Effector memory CD8-positive, alpha-beta T cell (primary cell): ENCODE measurements at places on chromosomes 7 and 10.

DNA sequence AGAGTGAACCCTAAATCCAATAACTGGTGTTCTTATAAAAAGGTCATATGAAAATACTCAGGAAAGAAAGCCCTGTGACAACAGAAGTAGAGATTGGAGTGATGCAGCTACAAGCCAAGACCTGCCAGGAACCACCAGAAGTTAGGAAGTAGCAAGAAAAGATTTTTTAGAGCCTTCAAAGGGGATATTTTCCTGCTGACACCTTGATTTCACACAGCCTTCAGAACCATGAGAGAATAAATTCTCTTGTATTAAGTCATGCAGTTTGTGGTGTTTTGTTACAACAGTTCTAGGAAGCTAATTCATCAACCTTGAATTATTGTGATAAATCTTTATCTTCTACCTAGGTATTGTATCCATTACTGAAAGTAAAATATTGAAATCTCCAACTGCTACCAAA, 81.0 kb downstream of the HYCC1 start:
- DNase-seq = no peak

- no peak for DNase-seq
These were observed 10.0 kb upstream of the SPOCK2 start for GRCh38 chr10:72098301-72098835.

DNA sequence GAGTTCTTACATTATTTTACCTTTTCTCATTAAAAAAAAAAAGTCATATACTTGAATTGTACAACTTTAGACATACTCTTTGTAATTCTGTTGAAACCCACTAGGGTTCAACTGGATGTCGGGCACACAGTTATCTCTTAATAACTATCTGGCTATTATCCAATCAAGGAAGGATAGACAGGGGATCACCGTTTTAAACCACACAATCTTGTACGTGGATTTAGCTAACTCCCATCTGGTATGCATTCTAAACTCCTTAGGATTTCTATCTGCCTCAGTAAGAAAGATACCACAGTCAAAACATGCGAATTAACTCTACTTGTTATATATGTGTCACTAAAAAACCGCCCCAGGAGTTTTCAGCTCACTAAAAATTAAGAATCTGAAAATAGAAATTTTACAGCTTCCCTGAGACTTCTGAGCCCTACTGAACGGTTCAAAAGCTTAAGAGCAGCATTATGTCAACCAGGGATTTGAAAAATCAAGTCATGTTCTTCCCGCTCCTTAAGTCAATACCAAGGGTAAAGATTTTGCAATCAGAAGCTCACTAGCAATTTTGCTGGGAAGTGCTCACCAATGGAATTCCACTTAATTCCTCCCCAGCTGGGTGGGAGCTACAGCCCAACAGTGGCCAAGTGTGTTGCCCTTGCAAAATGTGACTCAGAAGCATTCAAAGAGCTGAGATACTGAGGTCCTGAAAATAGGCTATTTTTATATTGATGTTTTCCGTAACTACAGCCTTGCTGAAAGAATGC, 267.0 kb downstream of the FRMD4A start:
- DNase-seq = no peak

DNA sequence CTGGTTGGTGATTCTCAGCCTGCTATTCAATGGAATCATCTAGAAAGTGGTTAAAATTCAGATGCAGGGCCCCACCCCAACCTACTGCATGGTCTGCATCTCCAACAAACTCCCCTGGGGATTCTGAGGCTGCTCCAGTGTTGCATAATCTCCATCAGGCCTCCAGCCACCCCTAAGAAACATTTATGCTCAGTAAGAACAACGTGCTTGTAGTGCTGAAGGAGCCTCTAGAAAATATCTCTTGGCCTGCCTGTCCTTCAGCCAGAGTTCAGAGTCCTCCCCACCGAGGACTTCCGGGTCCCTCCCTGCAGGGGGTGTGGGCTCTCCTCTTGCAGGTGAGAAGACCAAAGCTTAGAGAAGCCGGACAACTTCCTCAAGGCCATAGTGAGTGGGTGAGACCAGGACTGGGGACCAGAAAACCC, 159.8 kb downstream of the SH3PXD2A start:
- no peak for DNase-seq

DNA sequence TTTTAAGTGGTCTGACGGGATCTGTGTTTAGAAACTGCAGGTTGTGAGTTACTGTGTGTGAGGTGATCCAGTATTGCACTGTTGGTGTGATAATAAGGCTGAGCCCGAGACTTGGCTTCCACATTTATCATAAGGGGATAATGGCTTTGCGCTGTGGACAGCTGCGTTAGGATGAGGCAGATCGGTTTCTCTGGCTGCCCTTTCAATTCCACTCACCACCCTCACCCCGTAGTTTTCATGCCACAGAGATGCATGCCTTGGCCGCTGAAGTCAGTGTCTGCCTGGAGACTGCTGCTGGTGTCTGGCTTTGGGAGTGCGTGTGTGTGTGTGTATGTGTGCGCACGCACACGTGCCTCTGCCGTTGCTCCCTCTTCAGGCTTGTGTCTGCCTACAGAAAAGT, 273.0 kb downstream of the CCDC3 start:
- no peak for DNase-seq

GRCh38 chr10:20267734-20268133, 451.5 kb downstream of the PLXDC2 start:
- no peak for DNase-seq

GRCh38 chr10:129933456-129934092, 30.5 kb downstream of the EBF3 start:
- DNase-seq = no peak

DNA sequence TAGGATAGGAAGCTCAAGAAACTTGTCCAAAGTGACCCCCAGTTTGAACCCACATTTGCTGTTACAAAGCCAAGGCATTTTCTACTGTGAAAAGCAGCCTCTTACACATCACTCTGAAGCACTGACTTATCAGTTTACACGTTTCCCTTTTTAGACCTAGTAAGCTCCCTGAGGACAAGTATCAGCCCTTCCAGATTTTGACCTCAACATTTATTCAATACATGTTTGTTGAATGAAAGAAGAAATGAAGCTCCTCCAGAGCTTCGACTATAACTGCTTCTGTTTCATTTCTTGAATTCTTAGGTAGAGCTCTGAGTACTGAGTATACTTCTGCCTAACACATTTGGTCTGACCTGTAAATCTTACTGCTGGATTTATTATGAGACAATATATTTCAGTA, 2.7 kb downstream of the WASL start:
- DNase-seq = no peak

DNA sequence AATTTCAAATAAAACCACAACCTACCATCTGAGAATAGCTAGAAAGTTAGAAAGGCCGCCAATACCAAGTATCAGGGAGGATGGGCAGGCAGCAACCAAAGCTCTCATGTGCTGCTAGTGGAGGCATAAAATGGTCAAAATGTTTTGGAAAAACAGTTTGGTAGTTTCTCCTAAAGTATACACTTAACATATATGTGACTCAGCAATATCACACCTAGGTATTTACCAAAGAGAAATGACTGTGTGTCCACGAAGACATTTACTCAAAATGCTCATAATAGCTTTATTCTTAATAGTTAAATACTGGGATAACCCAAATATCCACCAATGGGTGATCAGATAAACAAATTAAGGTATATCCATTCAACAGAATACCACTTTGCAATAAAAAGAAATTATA, 14.3 kb downstream of the RHEB start:
- DNase-seq = no peak

- DNase-seq = no peak
These were observed 56.3 kb downstream of the C10orf105 start for GRCh38 chr10:71663311-71663710.

GRCh38 chr10:24041034-24041433, 167.9 kb upstream of the KIAA1217 start:
- DNase-seq = no peak

- no peak for DNase-seq
These were observed 151.8 kb downstream of the CHN2 start for GRCh38 chr7:29346231-29346978.
